Activated naive CD4-positive, alpha-beta T cell treated with anti-CD3 and anti-CD28 coated beads, Interleukin-2, amount 50 U/mL, for 72 hours (primary cell): ENCODE measurements at places on chromosomes 16 and 17.

- no peak for DNase-seq
These were observed 33.8 kb downstream of the CBFA2T3 start for GRCh38 chr16:88943131-88943664.

DNA sequence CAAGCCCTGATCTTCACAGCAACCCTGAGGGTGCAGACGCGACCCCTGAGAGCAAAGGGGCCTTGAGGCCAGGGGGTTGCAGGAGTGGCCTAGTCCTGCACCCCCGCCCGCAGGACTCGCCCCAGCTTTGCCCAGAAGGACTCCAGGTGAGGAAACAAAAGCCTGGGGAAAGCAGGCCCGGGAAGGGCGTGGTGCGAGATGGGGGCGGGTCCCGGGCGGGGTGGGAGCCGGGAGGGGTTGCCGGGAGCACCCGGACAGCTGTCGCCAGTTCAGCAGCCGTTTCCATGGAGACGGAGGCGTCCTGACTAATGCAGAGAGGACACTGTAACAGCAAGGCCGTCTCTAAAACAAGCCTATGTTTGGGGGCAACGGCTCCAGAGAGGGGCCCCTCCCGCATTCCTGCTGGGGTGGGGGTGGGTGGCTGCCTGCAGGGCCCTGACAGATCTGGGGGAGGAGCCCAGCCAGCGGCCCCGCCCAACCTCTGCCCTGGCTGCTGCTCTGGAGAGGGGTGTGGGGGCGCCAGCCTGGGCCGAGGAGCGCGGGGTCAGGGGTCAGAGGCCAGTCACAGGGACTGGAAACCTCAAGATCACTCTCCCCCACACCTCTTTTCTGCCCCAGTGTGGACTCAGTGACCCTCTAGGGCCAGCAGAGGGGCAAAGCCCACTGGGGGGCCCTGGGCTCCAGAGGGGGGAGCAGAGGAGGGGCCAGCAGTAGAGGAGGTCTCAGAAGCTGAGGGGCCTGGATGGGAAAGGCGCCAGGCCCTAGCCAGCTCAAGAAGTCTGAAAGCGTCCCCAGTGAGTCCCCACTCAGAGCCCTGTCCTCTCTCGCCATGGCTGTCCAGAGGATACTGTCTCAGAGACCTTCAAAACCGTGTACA, 3.1 kb upstream of the TPPP3 start:
- DNase-seq: no peak

- no peak for DNase-seq
These were observed 2.4 kb downstream of the CCR7 start for GRCh38 chr17:40562838-40563219.

DNA sequence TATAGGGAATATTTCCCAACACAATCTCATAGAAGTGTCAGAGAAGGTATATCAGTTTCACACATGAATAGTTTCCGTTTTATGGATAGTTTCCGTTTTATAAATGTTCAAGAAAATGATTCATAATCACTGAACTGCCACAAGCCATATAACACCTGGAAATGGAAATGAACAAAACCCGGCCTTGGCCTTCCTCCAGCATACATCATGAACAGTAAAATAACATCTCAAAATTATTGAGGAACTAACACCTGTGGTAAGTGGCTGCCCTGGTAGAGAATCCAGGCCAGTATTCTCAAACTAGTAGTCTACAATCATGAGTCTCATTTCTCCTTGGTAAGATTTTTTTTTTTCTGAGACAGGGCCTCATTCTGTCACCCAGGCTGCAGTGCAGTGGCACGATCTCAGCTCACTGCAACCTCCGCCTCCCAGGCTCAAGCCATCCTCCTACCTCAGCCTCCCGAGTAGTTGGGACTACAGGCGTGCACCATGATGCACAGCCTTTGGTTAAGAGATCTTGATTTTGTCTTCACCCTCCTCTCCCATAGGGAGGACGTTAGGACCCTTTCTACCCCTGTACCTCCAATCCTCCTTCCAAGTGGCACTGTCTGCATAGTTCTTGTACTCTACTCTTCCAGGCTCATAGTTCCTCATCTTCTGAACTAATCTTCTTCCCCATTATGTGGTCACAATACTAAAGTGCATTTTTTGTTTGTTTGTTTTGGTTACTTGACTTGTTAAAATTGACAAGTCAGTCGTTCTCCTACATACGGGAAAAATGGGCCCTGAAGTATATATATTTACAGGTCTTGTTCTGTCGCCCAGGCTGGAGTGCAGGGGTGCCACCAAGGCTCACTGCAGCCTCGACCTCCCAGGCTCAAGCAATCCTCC, 15.0 kb upstream of the RGS9 start:
- peak; percentile 63 for DNase-seq

GRCh38 chr17:75572713-75573539, 14.7 kb upstream of the MYO15B start:
- DNase-seq: no peak

DNA sequence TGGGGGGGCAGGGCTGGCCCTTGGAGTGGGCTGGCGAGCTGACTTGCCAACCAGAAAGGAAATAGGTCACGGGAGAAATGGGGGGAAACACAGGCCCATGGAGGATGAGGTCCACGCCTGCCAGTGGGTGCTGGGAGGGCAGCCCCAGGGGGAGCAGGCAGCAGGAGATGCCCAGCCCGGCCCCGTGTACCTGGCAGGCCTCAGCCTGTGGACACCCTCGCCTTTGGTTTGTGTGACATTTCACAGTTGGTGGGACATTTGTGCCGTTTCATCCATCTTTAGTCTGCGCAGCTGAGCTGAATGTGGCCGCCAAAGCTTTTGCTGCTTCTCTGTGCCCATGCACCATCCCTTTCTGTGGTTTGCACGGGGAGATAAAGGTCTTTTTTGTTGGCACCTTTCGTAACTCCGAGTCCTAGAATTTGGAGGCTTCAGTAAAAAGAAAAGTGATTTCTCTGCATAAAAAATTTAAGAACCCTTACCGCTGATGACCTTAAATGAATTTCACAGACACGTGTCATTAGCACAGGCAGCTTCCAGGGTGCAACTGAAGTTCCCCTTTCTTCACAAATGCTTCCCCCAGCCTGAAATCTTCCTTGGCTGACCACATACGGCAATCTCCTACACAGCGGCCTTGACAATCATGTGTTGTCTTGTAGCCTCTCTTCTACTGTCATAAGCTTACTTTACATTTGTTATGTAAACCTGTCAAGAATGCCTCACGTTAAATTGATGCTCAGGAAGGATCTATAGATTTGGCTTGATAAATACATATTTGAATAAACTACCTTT, 193.6 kb downstream of the RPTOR start:
- DNase-seq: no peak

GRCh38 chr17:50818261-50818660, 17.1 kb upstream of the WFIKKN2 start:
- DNase-seq: no peak

DNA sequence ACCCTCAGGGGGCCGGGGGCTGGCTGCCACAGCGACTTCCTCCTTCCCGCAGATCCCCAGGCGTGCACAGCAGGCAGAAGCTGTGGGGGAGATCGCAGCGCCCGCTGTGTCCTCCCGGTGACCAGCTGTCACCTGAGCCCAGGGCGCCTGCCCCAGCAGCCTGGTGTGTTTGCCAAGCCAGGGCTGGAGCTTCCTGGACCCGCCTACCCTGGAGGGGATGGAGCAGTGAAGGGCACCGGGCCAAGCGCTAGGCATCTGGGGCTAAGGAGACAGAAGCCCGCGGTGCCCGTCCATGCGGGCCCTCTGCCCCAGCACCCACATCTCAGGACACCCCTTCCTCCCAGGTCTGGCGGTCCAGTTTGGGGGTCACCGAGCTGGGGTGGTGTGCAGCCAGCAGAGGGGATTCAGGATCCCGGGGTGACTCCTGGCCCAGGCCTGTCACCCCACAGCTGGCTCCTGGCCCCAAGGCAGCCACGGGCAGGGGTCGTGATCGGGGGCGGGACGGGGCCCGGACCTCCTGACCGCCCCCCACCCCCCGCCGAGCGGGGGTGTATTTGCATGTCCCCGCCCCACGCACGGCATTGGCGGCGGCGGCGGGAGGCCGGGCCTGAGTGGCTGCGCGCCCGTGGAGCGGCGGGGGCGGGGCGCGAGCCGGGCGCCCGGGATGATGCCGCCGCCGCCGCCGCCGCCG, at the start of gene RAB26:
TSS of gene RAB26 (plus strand) at position 645 of the 691 bp plus-strand sequence. CDS start 159 bp downstream, outside the sequence.
- DNase-seq: no peak

DNA sequence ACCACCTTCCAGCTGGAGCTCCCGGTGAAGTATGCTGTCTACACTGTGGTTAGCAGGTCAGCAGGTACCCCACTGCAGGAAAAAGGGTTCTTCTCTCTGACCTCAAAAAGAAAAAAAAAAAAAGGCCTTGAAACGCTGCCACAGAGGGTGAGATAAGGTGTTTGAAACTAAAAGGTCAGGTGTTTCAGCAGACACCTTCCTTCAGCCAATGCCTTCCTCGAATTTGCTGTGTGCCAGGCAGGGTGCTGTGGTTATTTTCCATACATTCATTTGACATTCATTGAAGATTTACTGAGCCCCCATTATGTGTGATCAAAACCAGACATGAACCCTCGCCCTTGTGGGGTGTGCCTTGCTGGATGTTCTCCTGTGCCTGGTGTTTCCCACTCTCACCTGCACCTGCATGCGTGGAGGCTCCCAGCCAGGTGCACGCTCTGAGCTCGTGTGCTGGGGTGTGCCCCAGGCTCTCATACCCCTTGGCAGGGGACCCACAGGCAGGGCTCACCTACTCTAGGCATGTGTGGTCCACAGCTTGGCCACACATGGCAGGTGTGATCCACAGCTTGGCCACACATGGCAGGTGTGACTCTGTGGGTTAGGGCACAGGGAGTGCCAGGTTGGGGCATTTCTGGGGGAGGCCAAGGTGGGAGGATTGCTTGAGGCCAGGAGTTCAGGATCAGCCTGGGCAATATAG, 15.8 kb upstream of the ITGAD start:
- no peak for DNase-seq

DNA sequence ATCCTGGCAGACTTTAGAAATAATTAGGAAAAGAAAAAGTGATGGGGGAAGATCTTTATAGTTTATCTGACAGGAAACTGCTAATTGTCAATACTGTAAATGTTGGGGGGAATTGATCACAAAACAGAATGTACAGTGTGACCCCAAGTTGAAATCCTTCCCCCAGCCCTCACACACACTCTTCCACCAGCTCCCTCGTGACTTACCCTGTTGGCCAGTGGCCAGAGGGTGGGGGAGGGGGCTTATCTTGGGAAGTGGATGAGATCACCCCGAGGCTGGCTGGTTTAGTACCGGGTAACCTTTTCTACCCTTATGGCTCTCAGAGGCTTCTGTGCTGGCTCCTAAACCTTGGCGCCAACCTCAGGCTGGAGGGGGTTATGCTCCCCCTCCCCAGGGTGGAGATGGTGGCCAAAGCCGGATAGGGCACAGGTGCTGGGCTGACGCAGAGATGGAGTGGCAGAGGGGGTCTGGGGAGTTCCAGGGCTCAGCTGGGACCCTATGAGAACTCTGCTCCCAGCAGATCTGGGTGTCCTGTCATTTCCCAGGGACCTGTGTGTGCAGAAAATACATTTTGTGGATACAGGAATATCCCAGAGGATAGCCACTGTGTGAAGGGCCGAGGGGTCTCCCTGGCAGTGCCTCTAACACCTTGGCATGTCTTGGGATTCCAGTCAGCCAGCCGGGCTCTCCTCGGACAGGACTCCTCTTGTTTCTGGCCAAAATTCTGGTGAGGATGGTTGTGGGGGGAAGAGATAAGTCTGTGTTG, 18.6 kb downstream of the CDH16 start:
- no peak for DNase-seq

- DNase-seq: no peak
These were observed 399.8 kb upstream of the MON1B start for GRCh38 chr16:76791151-76791550.
